Activated T-cell treated with anti-CD3 and anti-CD28 coated beads, Interleukin-2, amount 50 U/mL, for 72 hours (primary cell): ENCODE measurements at places on chromosomes 2 and 18. TPM values are rescaled to one million over a fixed set of nuclear protein-coding genes. Genes with fewer than 3 reads are reported as not detected.

The MDH1B gene
- 0.56 TPM for total RNA-seq

- DNase-seq: no peak
- no peaks in the 10 kb centered on the region for H3K36me3 ChIP-seq
- no peaks in the 10 kb centered on the region for H3K4me1 ChIP-seq
- no peaks in the 10 kb centered on the region for H3K27me3 ChIP-seq
- H3K27ac ChIP-seq: no peak overlapping the region
These were observed 125.5 kb upstream of the SERTAD2 start for GRCh38 chr2:64779117-64779690.

DNA sequence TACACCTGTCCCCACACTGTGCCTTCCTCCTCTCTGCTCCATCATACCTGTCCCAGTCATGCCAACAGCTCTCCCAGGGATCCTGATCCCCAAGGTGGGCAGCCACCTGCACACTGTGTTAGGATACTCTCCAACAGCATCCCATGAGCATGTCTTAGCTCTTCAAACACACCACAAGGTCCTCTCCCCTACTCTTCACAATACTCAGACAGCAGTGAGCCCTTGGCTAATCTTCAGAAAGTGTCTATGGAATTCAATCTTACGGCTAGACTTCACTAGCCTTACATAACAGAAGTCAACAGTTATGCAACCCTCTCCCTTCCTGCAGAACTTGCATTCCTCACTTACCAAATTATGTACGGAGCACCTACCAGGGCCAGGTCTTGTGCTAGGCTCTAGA lies 79.9 kb downstream of the MYO5B start:
- peaks cover 39% of the 10 kb centered on the region for H3K27me3 ChIP-seq
- H3K27ac ChIP-seq: no peak overlapping the region
- no peak overlapping the region for H3K4me3 ChIP-seq
- no peak for DNase-seq
- H3K4me1 ChIP-seq: no peaks in the 10 kb centered on the region

- H3K27me3 ChIP-seq: peaks cover 8% of the 10 kb centered on the region
- H3K27ac ChIP-seq: no peak overlapping the region
- no peak overlapping the region for H3K4me3 ChIP-seq
These were observed 329.5 kb upstream of the CHAC2 start for GRCh38 chr2:53438100-53438499.
